ENCODE measurements at places on chromosomes 12 and 14.

DNA sequence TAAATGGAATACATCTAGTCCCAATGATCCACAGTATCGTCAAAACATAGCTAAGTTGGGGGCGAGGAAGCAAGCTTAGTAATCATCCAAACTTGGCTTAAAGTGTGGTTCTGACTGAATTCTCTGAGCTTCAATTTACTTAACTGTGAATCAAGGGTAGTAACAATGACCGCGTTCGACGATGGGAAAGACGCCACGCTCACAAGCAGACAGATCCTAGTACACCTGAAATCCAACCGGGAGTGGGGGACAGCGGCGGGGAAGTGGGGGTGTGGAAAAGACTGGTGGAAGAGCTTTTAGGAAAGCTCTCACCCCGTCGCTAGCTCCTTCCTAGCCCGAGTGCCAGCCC lies 433 bp downstream of the COX16 start:
- DNase-seq, result no peak

DNA sequence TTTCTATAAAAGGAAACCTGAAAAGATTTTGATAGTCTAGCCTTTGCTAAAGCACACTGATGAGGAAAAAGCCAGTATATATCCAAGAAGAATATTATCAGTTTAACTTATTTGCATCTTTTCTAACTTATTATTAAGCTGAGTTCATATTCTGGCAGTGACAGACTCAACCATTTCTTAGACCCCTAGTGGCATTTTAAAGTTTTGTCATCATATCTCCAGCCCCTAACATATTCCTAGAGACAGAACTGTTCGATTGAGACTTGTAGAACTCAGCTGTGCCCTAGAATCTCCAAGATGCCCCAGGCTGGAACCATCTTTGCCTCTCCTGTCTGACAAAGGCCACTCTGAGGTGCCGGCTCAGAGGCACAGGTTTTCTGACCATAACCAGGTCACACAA lies 365.6 kb downstream of the NELL2 start:
- DNase-seq, result no peak

DNA sequence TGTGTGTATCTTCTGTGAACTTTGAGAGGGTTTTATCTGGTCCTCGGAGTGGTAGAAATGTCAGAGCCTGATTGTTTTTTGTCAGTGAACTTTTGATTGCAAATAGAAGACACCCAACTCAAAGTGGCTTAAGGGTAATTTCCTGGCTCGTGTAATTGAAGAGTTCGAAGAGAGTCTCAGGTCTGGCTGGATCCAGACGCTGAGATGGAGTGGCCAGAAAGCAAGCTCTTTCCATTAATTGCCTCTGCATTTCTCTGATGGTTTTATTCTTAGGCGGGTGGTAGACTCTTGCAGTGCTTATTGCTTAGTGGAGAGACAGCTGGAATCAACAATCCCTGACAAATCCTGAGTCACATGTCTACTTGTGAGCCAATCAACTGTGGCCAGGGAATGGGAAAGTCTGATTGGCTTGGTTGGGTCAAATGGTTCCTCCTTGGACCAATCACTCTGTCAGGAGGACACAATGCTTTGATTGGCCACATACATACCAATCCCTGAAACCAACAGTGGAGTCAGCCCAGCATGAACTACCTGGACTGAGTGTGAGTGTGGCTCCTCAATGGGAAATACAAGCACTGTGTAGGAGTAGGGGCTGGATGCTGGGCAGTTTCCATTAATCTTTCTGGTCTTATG lies 330.5 kb downstream of the AACS start:
- DNase-seq, result no peak

DNA sequence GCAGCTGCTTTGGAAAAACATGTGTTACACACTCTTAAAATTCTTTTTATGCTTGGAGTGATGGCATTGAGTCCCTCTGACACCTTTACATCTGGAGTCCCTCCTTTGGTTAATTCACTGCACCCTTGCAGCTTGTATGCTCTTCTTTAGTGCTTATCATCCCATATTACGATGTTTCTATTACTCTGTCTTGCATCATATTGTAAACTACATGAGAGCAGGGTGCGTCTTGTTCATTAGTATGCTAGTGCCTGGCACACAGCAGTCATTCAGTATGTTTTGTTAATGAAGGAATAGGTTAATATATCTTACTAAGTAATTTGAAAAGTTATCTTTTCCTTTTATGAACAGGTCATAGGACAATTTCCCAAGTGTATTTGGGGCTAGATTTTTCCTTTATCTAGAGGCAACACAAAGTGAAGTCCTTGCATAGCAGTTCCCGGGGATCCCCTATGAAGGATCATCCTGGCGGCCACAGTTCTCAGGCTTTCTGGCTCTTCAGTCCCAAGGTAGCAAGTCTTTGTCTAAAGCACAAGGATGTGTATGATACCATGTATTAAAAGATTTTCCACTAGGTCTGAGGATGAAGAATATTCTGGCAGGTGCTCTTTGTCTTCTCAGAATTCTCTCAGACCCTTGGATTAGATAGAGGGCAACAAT lies 363.8 kb downstream of the FUT8 start:
- DNase-seq, result no peak

DNA sequence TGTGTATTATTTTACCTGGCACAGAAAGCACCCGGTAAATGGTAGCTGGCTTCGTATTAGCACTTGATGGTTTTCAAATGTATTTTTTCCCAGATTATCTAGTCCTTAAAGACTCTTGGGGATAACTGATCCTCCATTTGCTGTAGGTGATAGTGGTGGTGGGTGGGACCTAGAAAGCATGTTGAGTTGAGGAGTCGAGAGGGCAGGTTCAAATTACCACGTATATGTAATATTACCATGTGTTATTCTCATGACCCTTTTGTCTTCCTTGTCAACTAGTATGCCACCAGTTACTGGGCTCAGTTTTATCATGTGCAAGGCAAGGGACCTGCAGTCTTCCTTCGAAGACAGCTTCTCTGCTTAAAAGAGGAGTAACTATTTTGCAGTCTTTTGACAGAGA lies 1.8 kb downstream of the GLRX5 start:
- DNase-seq, result no peak

DNA sequence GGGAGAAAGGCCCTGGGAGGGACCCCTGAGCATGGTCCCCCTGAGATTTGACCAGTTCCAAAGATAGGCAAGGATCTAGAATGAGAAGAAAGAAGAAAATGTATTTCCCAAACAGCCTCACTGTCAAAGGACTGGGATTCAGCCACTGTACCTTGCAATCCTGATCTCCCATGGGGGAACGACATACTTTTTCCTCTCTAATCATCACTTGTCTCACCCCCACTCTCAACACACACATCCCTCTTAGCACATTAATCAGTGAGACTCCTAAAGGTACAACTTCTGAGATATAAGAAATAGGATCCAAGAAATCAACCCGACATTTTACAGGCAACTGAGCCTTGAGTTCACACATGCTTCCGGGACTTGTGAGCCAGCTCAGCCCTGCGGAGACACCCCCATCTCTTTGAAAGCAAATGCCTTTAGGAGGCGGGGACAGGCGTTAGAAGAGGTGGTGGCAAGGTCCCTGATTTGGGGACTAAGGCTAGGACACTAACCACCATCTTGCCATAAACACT lies 1.4 kb downstream of the MAP3K9 start:
- DNase-seq, result no peak

GRCh38 chr12:49015196-49015595 lies 3.4 kb downstream of the PRKAG1 start:
- no peak for DNase-seq

- DNase-seq, result no peak
Measured at GRCh38 chr14:76337635-76338545, 38.0 kb upstream of the ESRRB start.
